LHCN-M2 (cell line): ENCODE measurements at places on chromosomes 2 and 18.

- no peak for DNase-seq
Observed at GRCh38 chr2:119650846-119651370, 28.1 kb upstream of the TMEM177 start.

- DNase-seq: no peak
Observed at GRCh38 chr18:42611134-42611533, 504.4 kb downstream of the RIT2 start.

DNA sequence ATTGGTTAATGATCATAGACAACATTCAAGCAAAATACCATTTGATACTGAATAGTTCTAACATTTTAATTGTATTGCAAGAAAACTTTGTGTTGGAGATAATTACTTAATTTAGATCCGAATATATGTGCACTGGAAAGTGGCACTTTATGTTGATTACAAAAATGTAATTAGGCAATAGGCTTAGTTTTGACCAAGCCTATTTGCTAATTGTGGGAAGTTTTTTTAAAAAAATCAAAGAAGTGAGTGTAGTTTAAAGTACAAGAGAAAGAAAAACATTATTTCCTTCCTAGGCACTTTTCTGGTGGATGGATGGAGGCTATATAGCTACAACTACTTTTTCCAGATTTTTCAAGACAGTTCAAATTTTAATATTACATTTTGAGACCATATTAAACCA, 18.3 kb upstream of the PELI1 start:
- DNase-seq: no peak

GRCh38 chr18:48546396-48546795, 7.6 kb downstream of the CTIF start:
- no peak for DNase-seq

DNA sequence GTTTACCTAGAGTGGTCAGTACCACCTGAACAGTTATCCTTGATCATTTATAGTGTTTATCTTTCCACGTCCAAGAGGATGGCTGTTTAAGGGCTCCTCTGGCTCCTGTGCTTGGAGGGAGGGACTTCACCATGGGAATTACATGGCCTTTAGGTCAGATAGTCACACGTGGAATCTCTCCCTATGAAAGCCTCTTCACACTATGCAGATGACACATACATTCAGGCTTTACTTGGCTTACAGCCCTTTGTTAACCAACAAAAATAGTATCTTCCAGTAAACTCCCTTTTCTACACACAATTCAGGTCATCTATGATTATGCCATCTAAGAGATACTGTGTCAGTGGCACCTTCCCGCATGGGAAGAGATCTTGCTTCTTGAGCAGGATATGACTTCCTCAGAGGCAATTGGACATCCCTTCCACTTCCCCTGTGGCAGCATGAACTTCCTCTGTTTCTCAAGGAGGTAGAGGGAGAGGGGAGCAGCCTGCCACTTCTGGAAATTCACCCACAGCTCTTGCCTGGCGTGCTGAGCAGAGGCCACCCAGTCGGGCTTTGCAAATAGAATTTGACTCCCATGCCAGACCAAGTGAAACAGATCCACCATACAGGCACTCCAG, 53.5 kb downstream of the COLEC12 start:
- peak; percentile 19 for DNase-seq

- no peak for DNase-seq
Observed at GRCh38 chr2:43520919-43521318, 74.9 kb downstream of the THADA start.

DNA sequence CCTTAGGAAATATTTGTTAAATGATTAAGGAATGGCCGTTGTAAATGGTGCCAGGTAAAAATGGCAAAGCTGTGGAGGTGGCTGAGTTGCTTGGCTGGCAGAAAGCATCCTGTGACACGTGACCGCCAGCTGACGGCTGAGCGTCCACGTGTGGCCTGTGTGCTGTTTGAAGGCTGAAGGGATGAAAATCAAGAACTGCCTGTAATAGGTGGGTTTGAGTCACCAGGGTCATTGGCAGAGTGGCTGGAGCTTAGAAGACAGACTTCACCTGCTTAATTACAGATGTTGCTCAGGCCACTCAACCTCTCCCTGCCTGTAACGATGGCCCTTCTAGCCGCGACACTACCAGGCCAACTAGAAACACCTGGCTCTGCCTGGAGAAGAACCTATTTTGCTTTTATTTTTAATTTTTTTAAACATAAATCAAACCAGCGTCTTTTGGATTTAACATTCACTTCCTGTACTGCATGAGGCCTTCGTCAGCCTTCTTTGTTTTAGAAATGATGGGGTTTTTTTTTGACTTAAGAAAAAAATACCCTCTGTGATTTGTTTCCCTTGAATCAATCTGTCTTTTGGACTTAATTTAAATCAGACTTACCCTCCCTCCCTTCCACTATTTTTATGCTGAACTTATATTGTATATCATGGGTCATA, 206.5 kb downstream of the PRKCE start:
- no peak for DNase-seq

DNA sequence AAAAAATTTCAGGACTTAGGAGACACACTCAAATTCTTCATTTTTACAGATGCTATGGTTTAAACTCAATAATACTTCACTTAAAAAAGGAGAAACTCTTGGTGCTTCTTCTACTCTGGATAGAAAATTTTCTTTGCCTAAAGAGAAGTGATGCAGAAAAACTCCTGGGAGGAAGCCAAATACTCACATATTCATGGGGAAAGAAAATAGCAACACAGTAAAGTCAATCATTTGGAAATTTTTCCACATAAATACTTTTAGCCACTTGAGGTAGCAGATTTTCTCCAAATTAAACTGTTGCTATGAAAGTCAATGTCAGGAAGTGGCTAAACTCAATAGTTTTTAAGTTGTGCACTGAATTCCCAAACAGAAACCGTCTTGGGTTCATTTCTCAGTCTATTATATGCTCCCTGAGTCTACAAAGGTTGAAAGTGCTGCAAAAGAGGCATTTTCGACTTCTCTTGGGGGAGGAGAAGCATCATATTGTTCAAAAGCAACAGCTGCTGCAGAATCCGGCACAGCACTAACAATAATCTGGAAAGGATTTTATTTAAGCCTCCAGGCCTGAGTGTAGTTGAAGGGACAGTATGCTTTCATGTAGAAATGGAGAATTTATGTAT, 81.1 kb downstream of the UPP2 start:
- DNase-seq: no peak

- DNase-seq: no peak
Observed at GRCh38 chr18:8142932-8143331, 466.3 kb upstream of the RAB12 start.

DNA sequence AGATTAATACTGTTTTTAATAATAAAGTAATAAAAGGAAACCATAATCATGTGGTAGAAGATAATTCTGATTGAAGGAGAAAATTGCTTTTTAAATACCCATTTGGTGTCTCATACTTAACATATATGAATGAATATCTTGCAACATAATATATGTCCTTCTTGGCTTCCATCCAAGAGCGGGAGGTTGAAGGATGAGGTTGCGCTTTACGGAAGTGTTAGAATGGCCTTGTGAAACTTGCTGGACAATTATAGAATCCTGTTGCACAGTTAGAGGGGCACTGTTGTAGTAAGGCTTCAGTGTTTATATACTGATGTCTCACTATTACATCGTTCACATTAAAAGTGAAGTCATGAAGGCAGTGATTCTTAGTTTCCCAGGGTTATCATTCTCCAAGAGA, 9.4 kb downstream of the INSIG2 start:
- no peak for DNase-seq

DNA sequence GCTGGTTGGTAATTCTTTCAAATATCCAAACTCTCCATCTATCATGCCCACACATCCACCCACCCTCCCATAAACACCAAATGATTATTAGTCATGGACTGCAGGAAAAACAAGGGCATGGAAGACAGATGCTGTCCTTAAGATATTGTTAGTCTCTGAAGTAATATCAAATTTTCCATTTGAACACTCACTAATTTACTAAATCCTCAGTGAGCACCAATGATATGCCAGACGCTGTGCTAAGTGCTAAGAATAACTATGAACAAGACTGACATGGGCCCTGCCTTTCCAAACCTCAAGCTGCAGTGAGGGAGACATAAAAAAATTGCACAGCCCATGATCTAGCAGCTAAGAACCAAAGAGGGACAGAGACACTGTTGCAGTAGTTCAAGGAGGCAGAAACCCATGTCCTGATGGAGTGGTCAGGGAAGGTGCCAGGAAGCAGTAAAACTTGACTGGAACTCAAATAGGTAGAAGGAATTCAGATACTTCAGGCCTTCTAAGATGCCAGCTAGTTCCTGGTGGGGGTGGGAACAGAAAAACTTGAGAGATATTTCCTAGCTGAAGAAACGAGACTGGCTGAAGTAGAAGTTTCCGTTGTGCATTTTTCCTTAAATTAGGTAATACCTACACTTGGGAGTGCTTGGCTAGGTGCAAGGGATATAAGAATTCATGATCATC, 182.1 kb downstream of the OSR1 start:
- peak; percentile 45 for DNase-seq

- no peak for DNase-seq
Observed at GRCh38 chr2:144496092-144496976, 23.6 kb downstream of the ZEB2 start.

GRCh38 chr2:188976545-188977268, 2.5 kb downstream of the COL3A1 start:
- DNase-seq: peak; percentile 67

DNA sequence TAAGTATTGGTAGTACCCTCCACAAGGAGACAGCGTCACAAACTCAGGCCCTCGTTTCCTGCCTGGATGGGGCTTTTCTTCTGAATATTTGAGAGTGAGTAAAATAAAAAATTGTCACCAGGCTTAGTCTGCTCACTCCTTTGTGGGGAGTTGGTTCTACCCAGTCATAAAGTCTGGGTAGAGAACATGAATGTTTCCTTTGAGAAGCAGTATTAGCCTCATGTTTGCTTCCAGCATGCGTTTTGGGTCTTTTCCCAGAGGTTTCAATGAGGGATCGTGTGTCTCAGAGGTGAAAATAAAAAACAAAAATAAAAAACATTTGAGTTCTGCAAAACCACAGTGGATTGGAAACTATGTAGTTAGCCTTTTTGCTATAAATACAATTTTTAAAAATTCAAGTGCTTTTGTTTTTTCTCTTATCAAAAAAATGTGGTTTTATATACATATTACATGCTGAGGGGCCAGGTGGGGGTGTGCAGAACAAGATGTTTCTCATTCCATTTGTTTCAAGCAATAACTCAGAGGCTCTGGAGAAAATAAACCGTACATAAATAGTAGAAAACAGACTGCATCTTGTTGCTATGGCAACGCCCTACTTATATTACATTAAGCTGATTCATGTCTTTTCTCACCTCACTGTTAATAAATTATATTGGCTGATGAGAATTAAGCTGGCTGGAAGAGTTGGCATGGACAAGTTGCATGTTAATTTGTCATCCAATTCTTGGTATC, 225.4 kb upstream of the FBXO11 start:
- peak; percentile 82 for DNase-seq

DNA sequence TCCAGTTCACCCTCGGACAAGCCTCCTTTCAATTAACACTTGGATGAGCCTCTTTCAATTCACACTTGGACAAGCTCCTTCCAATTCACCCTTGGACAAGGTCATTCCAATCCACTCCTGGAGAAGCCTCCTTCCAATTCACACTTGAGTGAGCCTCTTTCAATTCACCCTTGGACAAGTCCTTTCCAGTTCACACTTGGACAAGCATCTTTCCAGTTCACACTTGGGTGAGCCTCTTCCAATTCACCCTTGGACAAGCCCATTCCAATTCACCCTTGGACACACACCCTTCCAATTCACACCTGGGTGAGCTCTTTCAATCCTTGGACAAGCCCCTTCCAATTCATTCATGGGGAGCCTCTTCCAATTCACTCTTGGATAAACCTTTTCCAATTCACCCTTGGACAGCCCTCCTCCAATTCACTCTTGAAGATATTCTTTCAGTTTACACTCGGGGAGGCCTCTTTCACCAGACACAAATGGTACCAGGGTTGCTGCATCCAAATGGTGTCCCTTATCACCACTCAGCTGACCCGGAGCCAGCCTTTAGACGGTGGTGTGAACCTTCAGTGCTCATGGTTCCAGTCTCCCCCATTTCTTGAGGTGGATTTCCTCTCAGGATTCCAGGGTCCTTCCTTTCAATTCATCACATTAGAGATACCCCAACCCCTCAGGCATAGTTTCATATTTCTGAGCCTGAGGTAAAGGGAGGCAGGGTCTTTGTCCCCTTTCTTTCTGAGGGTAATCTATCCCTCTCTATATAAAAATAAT, 183.6 kb downstream of the SH3BP4 start:
- DNase-seq: no peak

- DNase-seq: no peak
Observed at GRCh38 chr2:182906454-182906853, 40.0 kb upstream of the FRZB start.

GRCh38 chr2:73018188-73018825, 53.2 kb downstream of the SFXN5 start:
- peak; percentile 15 for DNase-seq

- DNase-seq: no peak
Observed at GRCh38 chr2:38700881-38701458, 35.1 kb downstream of the GALM start.

GRCh38 chr2:231592636-231593145, at the start of gene TEX44:
Gene TEX44, plus strand, starts transcription at chr2:231592864. Its CDS starts 88 bp downstream, at chr2:231592952.
- no peak for DNase-seq

- DNase-seq: no peak
Observed at GRCh38 chr2:657766-658165, 19.4 kb downstream of the TMEM18 start.

DNA sequence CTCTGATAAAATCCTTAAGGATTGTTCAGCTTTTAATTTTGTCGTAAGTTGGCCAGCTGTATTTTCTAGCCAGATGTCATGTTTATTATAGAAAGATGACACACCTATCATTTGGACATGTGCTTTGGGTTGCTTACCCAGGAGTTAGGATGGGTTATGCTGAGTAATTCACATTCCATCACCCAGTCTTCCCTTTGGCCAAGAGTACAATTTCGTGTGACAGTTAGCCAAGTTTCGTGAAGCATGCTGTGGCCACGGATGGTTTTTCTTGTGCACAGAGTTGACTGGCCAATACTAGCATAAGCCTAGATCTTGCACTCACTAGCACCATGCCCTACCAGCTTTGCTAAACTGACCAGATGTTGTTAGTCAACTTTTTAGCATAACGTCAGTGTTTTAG, 5.8 kb downstream of the MAPRE3 start:
- DNase-seq: peak; percentile 46

GRCh38 chr2:47460766-47461165, 57.8 kb downstream of the MSH2 start:
- DNase-seq: no peak

DNA sequence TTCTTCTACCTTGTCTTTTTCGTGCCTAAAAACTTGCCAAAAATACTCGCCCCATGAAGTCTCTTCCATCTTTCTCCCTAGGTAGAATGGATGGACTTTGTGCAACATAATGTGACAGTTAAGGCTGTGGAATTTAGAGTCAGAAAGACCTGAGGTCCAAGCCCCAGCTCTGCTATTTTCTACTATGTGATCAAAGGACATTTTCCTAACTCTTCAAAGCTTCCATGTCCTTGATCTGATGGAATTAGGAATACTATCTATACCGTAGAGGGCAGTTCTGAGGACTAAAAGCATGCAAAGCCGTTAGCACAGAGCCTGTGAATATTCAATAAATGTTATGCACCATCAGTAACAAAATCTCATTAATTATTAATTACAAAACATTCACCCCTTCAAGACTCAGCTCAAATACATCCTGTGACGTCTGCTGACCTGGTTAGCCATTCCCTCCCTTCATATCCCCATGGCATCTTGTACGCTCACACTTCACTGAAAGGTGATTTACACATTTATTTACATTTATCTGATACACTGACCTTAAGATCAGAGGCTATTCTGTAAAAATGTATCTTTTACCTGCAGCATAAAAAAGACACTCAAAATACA, 15.1 kb downstream of the IWS1 start:
- no peak for DNase-seq

- no peak for DNase-seq
Observed at GRCh38 chr18:51726614-51727013, 529.1 kb upstream of the MEX3C start.

- no peak for DNase-seq
Observed at GRCh38 chr2:70685771-70686171, 82.2 kb downstream of the ADD2 start.
